Right atrium auricular region (tissue), 2 donors: ENCODE measurements at places on chromosomes 13 and 19. TPM values are rescaled to one million over a fixed set of nuclear protein-coding genes. Genes with fewer than 3 reads are reported as not detected.

DNA sequence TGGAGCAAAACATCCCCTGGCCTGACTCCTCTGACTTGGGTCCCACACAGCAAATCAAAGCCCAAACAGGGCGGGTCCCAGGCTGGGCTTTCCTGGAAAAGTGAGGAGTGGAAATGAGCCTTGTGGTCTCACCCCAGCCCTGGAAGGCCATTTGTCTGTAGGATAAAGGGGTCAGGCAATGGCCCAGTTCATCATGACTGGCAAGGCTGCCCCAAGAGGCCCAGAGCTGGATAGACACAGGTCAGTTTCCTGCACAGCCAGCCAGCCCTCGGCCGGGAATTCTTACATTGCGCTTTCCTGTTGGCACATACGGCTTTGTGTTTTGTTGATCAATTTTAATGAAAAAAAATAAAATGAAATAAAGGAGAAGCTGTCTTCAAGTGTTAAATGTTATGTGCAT, 174.3 kb downstream of the TSHZ3 start:
- no peaks in the 10 kb centered on the region for H3K27me3 ChIP-seq
- H3K4me1 ChIP-seq: no peaks in the 10 kb centered on the region
- no peak overlapping the region for H3K4me3 ChIP-seq
- H3K36me3 ChIP-seq: no peaks in the 10 kb centered on the region
- no peak overlapping the region for H3K27ac ChIP-seq

GRCh38 chr13:101475536-101475935, 23.1 kb downstream of the ITGBL1 start:
- peaks cover 15% of the 10 kb centered on the region for H3K4me1 ChIP-seq
- no peak overlapping the region for H3K27ac ChIP-seq
- no peak overlapping the region for H3K4me3 ChIP-seq
- no peak for DNase-seq

- DNase-seq: no peak
- H3K4me1 ChIP-seq: peaks cover 6% of the 10 kb centered on the region
- no peaks in the 10 kb centered on the region for H3K36me3 ChIP-seq
- no peak overlapping the region for H3K27ac ChIP-seq
Observed at GRCh38 chr13:94703271-94703670, 9.1 kb downstream of the SOX21 start.

GRCh38 chr13:36981156-36981743, 17.9 kb downstream of the ALG5 start:
- DNase-seq: no peak
- no peak overlapping the region for H3K27ac ChIP-seq
- H3K36me3 ChIP-seq: peaks cover 35% of the 10 kb centered on the region
- no peaks in the 10 kb centered on the region for H3K27me3 ChIP-seq
- H3K4me1 ChIP-seq: no peaks in the 10 kb centered on the region

DNA sequence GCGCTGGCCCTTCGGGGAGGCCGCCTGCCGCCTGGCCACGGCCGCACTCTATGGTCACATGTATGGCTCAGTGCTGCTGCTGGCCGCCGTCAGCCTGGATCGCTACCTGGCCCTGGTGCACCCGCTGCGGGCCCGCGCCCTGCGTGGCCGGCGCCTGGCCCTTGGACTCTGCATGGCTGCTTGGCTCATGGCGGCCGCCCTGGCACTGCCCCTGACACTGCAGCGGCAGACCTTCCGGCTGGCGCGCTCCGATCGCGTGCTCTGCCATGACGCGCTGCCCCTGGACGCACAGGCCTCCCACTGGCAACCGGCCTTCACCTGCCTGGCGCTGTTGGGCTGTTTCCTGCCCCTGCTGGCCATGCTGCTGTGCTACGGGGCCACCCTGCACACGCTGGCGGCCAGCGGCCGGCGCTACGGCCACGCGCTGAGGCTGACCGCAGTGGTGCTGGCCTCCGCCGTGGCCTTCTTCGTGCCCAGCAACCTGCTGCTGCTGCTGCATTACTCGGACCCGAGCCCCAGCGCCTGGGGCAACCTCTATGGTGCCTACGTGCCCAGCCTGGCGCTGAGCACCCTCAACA, 1.2 kb downstream of the F2RL3 start:
- peak overlapping the region; percentile 46 for H3K4me3 ChIP-seq
- H3K27ac ChIP-seq: peak overlapping the region; percentile 69
- no peaks in the 10 kb centered on the region for H3K27me3 ChIP-seq
- H3K36me3 ChIP-seq: no peaks in the 10 kb centered on the region
- DNase-seq: no peak

GRCh38 chr13:38979891-38980749, 10.5 kb downstream of the STOML3 start:
- H3K4me3 ChIP-seq: no peak overlapping the region
- no peaks in the 10 kb centered on the region for H3K27me3 ChIP-seq
- no peak for DNase-seq
- H3K4me1 ChIP-seq: no peaks in the 10 kb centered on the region
- H3K27ac ChIP-seq: no peak overlapping the region
- H3K36me3 ChIP-seq: no peaks in the 10 kb centered on the region

GRCh38 chr13:108959234-108959633, 329.8 kb downstream of the MYO16 start:
- H3K4me1 ChIP-seq: no peaks in the 10 kb centered on the region
- no peaks in the 10 kb centered on the region for H3K36me3 ChIP-seq
- H3K4me3 ChIP-seq: no peak overlapping the region
- H3K27ac ChIP-seq: no peak overlapping the region
- H3K27me3 ChIP-seq: no peaks in the 10 kb centered on the region
- no peak for DNase-seq

GRCh38 chr19:1944088-1944915, 3.3 kb downstream of the CSNK1G2 start:
- peaks cover 50% of the 10 kb centered on the region for H3K4me1 ChIP-seq
- H3K27me3 ChIP-seq: no peaks in the 10 kb centered on the region
- no peak overlapping the region for H3K4me3 ChIP-seq
- H3K36me3 ChIP-seq: no peaks in the 10 kb centered on the region
- DNase-seq: no peak

DNA sequence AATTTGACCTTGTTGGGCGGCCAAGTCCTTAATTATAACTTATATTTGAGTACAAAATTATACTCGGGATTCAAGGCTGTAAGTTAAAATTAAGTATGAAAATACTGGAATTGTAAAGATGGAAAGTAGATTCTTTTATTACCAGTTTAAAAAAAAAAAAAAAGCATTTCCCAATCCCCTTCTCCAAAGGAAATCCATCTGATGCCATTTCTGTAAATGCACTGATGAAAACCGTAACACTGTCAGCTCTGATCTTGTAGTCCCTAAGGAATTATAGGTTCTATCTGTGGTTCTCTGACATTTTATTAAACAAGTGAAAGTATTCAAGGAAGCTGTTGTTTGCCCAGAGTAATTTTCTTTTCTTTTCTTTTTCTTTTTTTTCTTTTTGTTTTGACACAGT, 41.6 kb upstream of the HNRNPA1L2 start:
- DNase-seq: no peak
- H3K36me3 ChIP-seq: no peaks in the 10 kb centered on the region
- no peaks in the 10 kb centered on the region for H3K27me3 ChIP-seq
- H3K27ac ChIP-seq: peak overlapping the region; percentile 81

DNA sequence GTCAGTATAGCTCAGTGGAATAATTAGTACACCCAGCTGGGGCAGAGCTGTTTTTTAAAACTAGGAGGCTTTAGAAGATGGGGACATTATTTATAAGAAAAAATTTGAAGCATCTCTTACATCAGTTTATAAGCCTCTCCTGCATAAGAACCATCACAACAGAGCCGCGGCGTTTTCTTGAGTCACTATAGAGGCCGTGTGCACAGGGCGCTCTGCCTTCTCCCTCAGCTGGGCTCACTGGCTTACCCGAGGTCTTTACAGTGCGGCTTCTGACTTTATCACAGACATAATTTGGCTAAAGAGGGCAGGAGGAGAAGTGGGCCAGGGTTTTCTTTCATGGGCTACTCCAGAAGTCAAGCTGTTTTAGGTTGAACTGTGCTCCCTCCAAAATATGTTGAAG, 135.5 kb upstream of the RNF113B start:
- no peaks in the 10 kb centered on the region for H3K36me3 ChIP-seq
- H3K4me3 ChIP-seq: no peak overlapping the region
- peaks cover 23% of the 10 kb centered on the region for H3K4me1 ChIP-seq
- H3K27ac ChIP-seq: no peak overlapping the region

GRCh38 chr13:24085662-24086061, 74.9 kb upstream of the SPATA13 start:
- peaks cover 10% of the 10 kb centered on the region for H3K4me1 ChIP-seq
- no peaks in the 10 kb centered on the region for H3K27me3 ChIP-seq
- H3K27ac ChIP-seq: no peak overlapping the region
- peak; percentile 30 for DNase-seq

GRCh38 chr19:10554760-10555609, 10.8 kb downstream of the KRI1 start:
- no peak overlapping the region for H3K4me3 ChIP-seq
- H3K27ac ChIP-seq: no peak overlapping the region
- DNase-seq: no peak
- no peaks in the 10 kb centered on the region for H3K4me1 ChIP-seq
- H3K27me3 ChIP-seq: no peaks in the 10 kb centered on the region

GRCh38 chr19:47499863-47500830, 14.7 kb downstream of the NAPA start:
- H3K27ac ChIP-seq: no peak overlapping the region
- H3K4me3 ChIP-seq: no peak overlapping the region
- DNase-seq: no peak
- H3K4me1 ChIP-seq: no peaks in the 10 kb centered on the region
- H3K27me3 ChIP-seq: no peaks in the 10 kb centered on the region
- H3K36me3 ChIP-seq: peaks cover 72% of the 10 kb centered on the region

DNA sequence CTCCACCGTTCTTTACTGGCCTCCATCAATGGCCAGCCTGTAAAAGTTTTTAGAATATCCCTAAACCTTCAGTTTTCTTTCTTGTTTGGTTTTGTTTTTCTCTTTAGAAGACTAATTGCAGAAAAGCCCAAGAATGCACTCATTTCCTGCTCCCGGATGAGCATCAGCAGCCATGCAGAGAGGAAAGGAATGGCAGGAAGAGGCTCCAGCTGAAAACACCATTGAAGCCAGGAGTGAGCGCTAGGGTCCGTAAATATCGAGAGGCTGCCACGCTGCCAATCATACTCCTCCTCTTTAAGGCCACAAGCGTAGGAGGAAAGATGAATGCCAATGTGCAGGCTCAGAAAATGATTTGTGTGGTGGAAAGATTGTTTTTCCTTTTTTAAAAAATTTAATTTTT, 57.4 kb upstream of the UBE2L5 start:
- no peak overlapping the region for H3K4me3 ChIP-seq
- H3K4me1 ChIP-seq: no peaks in the 10 kb centered on the region
- H3K27ac ChIP-seq: peak overlapping the region; percentile 34
- DNase-seq: no peak
- no peaks in the 10 kb centered on the region for H3K36me3 ChIP-seq
- no peaks in the 10 kb centered on the region for H3K27me3 ChIP-seq

GRCh38 chr13:65093357-65093756, 2136.8 kb downstream of the PCDH9 start:
- no peaks in the 10 kb centered on the region for H3K27me3 ChIP-seq
- DNase-seq: no peak
- no peaks in the 10 kb centered on the region for H3K36me3 ChIP-seq
- no peaks in the 10 kb centered on the region for H3K4me1 ChIP-seq
- H3K27ac ChIP-seq: no peak overlapping the region

DNA sequence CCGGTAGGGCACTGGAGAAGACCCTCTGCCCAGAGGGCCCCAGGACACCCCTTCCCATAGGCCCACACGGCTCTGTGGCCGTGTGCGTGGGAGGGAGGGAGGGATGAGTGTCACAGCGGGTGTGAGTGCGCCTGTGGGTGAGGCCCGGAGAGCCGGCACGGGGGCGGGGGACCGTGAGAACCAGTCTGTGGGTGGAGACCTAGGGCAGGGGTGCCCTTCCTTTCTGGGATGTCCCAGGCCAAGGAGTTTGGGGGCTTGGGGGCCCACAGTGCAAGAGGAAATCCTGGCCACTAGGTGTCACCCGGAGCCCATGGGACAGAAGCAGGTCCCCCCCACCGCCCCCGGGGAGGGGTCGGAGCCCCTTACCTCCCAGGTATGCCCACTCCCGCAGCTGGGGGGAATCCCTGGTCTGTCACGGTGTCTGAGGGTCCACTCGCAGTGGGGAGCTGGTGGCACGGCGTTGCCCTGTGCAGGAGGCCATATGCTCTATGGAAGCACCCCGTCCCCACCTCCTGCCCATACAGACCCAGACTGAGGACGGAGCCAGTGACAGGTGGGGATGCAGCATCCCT, 16.0 kb upstream of the SLC7A10 start:
- no peak for DNase-seq
- H3K27me3 ChIP-seq: no peaks in the 10 kb centered on the region
- H3K4me3 ChIP-seq: no peak overlapping the region
- H3K4me1 ChIP-seq: no peaks in the 10 kb centered on the region
- no peak overlapping the region for H3K27ac ChIP-seq

GRCh38 chr13:93959796-93960533, 519.5 kb downstream of the DCT start:
- DNase-seq: no peak
- no peaks in the 10 kb centered on the region for H3K4me1 ChIP-seq
- H3K36me3 ChIP-seq: no peaks in the 10 kb centered on the region
- no peaks in the 10 kb centered on the region for H3K27me3 ChIP-seq
- no peak overlapping the region for H3K4me3 ChIP-seq

DNA sequence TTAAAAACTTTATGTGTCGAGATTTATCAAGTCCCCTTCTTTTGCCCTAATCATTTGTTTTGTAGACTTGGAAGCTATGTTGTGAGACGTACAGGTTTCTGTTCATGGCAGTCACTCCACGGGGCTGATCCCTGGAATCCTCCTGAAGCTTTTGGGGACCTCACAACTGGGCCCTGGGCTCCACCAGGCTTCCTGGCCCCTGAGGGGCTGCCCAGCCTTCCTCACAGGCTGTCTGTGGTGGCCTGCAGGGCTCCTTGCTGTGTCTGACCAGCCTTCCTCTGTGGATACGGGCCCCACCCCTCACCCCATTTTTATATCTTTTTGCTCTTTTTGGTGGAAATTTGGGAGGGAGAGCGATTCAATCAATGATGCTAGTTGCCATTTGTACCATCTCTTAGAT, 38.1 kb downstream of the CHST8 start:
- H3K27ac ChIP-seq: no peak overlapping the region
- H3K4me1 ChIP-seq: no peaks in the 10 kb centered on the region
- H3K4me3 ChIP-seq: no peak overlapping the region
- no peak for DNase-seq
- no peaks in the 10 kb centered on the region for H3K27me3 ChIP-seq

DNA sequence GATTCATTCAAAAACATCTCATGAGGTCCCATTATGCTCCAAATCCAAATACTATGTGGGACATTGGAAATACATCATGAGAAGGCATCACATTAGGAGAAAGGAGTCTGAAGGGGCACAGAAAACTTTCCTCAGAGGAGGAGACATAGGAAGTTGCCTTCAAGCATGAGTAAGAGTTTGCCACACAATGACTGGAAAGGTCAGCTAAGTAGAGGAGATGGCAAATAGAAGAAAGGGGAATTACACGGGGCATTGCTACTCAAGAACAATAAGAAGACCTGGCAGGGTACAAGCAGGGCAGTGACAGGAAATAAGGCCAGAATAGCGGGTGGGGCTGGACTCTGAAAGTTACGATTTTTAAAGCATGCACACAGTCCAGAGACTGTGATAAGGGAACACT, 231.6 kb downstream of the SPRY2 start:
- DNase-seq: no peak
- H3K27ac ChIP-seq: no peak overlapping the region
- H3K36me3 ChIP-seq: no peaks in the 10 kb centered on the region

- H3K27me3 ChIP-seq: no peaks in the 10 kb centered on the region
- peak; percentile 62 for DNase-seq
- H3K4me1 ChIP-seq: no peaks in the 10 kb centered on the region
- peaks cover 21% of the 10 kb centered on the region for H3K36me3 ChIP-seq
Observed at GRCh38 chr19:34963573-34964406, at the start of gene ZNF792. ZNF792 (minus strand) TSS chr19:34964229; CDS start chr19:34963662, 567 bp downstream.

Gene CAPN12
- 0.74 TPM for total RNA-seq

Gene NEK3
- total RNA-seq: 9.2 TPM

Gene KLHL1
- total RNA-seq: not detected

Gene CUL4A
- 435 TPM for total RNA-seq

Gene MYADM
- 150 TPM for total RNA-seq

Gene PSG7
- total RNA-seq: not detected

Gene NLRP7
- total RNA-seq: not detected

Gene COX7A1
- 347 TPM for total RNA-seq
